ENCODE measurements at places on chromosomes 1 and 21.

DNA sequence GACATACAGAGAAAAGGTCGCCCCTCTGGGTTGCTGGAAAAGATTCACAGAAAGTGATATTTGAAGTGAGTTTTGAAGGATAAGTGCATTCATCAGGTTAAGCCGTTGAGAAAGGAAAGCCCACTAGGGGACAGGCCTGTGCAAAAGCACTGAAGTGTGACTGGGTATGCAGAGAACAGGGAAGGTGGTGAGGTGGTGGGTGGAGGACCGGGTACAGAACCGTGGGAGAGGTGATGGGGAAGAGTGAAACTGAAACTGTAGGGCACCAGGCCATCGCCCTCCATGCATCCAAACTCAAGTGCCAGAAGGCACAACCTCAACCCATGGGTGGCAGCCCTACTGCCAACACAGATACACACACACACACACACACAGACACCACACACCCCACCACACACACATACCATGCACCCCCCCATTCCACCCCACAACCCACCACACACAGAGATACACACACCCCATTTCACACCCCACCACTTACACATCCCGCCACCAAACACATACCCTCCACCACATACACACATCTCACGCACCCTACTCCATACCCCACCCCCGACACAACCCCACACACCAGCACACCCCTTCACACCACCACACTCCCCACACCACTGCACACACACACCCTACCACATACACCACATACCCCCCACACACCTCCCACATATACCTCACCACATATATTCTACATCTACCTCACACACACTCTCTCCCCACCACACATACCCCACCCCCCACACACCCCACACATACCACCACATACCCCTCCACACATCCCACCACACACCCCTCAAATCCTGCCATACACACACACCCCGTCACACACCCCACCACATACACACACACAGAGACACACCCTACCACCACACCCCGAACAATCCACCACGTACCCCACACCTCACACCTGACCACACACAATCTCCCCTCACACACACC lies 59.0 kb downstream of the TSEN15 start:
- DNase-seq = no peak

GRCh38 chr1:19366599-19367536 lies 54.7 kb downstream of the SLC66A1 start:
- DNase-seq = no peak

- no peak for DNase-seq
Observed at GRCh38 chr1:219555806-219556205, 57.1 kb downstream of the ZC3H11B start.

- DNase-seq = peak; percentile 24
Observed at GRCh38 chr1:56477164-56478111, 101.9 kb downstream of the PLPP3 start.

- no peak for DNase-seq
Observed at GRCh38 chr1:171935664-171936063, 94.4 kb downstream of the DNM3 start.

DNA sequence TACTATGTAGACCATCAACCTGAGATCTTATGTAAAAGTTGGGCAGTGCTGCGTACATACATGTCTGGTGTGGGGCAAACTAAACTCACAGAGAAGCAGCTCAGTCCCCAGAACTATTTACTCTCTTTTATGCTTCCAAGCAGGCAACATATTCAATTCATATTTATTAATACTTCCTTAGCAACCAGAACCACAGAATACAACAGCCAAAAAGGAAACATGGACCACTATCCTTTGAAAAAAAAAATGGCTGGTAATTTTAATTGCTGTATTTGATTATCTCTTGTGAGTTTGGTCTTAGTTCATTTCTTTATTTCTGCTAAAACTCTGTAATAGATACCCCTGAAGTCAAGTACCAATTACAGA lies 1.5 kb upstream of the PPP1R15B start:
- no peak for DNase-seq

DNA sequence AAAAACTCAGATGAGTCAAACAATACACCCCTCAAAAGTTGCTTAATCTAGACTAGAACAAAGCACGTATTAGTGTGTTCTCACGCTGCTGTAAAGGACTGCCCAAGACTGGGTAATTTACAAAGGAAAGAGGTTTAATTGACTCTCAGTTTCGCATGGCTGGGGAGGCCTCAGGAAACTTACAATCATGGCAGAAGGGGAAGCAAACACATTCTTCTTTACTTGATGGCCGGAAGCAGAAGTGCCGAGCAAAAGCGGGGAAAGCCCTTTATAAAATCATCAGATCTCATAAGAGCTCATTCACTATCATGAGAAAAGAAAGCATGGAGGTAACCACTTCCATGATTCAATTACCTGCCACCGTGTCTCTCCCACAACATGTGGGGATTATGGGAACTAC lies 10.1 kb downstream of the JAM2 start:
- no peak for DNase-seq

DNA sequence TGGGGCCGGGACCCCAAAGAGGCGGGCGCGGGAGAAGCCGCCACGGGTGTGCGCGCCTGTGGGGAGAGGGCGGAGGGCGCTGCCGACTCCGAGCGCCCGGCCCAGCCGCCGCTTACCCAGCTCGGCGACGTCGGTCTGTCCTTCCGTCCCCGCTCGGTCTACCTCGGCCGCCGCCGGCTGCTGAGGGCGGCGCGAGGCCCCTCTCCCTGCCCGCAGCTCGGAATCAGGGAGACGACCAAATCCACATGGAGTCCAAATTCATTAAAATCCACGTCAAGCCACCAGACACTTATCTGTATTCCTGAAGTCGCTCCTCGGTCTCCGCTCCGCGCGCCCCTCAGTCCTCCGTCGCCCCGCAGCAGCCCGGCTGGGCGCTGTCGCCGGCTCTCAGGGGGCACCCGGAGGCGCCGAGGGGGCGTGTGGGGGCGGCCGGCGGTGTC lies 637 bp downstream of the PLXNA2 start:
- no peak for DNase-seq

DNA sequence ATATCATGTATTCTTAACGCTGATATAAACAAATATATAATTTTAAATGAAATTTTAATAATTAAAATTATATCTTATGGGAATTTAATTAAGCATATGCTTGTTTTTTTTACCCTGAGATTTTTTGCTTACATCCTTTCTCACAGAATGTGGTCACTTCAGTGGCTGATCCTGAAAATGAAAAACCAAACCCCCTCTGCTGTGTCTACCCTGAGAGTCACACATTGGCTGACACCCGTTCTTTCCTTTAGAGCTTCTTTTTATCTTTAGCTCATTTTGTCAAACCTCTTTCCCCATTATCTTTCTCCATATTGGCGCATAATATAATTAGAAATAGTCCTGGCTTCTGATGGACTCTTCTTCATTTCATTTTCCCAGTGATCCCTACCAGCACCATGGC lies 10.8 kb upstream of the CACYBP start:
- DNase-seq = no peak

GRCh38 chr1:60809204-60809980 lies 273.0 kb upstream of the NFIA start:
- no peak for DNase-seq

DNA sequence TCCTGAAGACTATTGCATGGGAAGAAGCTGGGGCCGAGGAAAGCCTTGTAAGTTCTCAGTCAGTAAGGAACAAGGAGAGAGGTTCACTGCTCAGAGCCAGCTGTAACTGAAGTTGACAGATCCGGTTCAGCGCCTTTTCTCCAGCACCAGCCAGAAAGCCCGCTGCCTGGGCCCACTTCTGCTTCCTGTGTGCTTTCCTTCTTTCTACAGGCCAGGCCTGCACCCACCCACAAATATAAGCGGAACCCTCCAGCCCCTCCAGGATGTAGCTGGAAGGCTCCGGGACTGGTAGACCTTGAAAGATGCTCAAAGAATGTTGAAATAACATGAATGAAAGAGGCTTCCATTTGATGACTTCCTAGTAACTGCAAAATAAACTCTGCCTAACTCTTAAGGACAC lies 38.8 kb downstream of the PARP1 start:
- no peak for DNase-seq

DNA sequence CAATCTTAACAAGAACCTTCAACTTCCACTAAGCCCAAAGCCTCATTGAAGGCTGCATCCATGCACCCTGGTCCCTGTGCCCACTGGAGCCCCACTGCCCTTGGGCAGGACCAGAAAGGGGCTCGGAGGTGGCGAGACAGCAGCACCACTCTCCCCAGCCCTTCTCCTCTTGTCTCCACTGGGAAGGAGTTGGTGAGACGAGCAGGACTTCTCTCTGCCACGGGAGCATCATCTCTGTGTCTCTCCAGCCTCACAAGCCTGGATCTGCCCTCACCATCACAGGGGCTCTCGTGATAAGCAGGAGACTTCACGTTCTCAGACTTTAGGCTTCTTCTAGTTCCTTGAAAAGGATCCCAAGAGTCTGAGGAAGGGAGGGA lies 7.2 kb upstream of the ETV3L start:
- DNase-seq = no peak

DNA sequence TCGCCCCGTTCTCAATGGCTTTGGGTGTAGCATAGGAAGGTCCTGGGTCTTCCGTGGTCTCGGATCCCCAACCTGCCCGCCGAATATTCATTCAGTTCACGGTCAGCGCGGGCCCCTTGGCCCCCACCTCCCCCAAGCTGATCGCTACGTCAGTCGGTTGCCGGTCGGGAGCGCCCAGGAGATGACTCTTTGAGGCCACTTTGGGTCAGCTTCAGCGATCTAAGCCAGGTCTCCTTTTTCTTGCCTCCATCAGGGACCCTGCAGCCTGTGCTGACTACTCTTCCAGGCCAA lies 12.8 kb downstream of the HLX start:
- no peak for DNase-seq

GRCh38 chr1:1204998-1205768 lies 1.2 kb downstream of the TNFRSF18 start:
- DNase-seq = no peak

- no peak for DNase-seq
Observed at GRCh38 chr1:33849211-33849610, 14.7 kb upstream of the HMGB4 start.

GRCh38 chr1:40633931-40634376 lies 31.5 kb downstream of the RIMS3 start:
- DNase-seq = no peak

DNA sequence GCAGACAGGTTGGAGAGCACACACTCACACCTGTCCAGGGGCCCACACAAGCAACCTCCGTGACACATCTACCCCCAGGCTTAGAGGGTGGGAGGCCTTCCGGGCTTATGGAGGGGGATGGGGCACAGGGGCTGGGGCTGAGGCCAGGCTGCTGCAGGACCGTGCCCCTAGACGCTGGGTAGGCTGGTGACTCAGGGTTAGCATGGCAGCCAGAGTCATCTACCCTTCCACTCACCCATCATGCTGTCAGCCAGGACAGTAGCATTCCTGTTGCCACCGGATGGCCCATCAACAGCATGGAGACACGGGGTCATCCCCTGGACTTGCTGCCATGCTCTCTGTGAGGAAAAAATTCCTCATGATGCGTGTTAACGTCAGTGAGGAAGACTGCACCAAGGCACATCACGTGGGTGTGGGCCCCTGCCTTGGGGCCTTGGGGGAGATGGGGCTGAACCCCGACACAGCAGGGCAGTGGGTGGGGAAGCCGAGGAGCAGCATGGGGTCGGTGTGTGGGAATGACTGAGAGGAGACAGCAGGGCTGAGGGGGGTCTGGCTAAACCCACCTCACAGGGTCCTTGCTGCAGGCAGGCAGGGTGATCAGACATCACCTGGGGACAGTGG lies 52.8 kb downstream of the WNT9A start:
- no peak for DNase-seq

GRCh38 chr1:95111014-95111413 lies 6.1 kb upstream of the TLCD4 start:
- DNase-seq = no peak

- DNase-seq = no peak
Observed at GRCh38 chr1:236524895-236525184, 1.1 kb downstream of the LGALS8 start.

GRCh38 chr1:176595217-176595616 lies 132.2 kb downstream of the PAPPA2 start:
- no peak for DNase-seq

DNA sequence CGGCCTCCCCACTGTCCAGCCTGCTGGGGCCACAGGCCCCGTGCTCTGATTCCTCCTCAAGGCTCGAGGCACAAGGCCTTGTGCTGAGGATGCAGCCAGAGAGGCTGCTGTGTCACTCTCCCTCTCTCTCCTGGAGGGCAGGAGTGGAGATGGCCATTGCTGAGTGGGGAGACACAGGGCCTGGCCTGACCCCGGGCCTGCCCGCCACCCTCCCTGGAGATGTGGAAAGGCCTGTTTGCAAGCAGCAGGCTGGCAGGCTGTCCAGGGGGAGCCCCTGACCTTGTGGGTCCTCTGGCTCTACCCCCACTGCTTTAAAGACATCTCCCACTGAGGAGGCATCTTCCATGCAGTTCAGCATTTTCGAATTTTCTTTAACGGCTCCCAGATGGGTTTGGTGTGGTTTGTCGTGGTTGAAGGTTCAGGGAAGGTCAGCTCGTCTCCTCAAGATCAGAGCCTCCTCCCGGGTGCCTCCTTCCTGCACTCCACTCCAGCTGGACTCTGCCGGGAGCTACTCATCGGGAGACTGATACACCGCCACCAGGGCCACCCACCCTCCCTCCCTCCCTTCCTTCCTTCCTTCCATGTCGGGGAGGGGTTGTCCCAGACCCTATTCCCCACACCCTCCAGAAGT lies 69.1 kb downstream of the SPSB1 start:
- no peak for DNase-seq

GRCh38 chr1:205706601-205707502 lies 26.5 kb upstream of the SLC45A3 start:
- no peak for DNase-seq

DNA sequence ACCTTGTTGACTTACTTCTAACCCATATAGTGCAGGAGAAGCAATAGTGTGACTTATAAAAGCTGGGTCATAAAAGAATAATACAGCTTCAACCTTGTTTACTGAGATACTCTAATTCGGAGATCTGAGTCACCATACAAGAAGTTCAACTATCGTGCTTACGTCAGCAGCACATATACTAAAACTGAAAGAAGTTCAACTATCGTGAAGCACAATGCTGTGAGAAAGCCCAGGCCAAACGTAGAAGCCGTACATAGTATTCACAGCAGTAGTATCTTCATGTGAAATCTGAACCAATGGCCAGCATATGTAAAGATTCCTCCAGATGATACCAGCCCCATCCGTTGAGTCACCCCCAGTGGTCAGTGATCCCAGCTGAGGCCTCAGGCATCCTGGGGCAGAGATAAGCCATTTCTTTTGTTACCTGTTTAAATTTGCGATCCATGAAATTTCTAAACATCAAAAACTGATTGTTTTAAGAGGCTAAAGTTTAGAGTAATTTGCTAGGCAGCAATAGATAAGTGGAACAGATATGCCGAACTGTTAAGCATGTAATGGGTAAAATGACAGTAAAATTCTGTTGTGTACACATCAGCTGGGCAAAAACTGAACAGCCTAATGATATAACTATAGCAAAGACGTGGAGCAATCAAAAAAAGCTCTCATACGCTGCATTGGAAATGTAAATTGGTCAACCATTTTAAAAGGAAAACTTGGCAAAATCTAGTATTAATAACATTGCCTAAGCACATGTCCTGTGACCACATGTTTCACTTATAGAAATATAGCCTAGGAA lies 53.9 kb upstream of the SAMD13 start:
- no peak for DNase-seq
